ENCODE measurements at places on chromosomes 7 and 10.

DNA sequence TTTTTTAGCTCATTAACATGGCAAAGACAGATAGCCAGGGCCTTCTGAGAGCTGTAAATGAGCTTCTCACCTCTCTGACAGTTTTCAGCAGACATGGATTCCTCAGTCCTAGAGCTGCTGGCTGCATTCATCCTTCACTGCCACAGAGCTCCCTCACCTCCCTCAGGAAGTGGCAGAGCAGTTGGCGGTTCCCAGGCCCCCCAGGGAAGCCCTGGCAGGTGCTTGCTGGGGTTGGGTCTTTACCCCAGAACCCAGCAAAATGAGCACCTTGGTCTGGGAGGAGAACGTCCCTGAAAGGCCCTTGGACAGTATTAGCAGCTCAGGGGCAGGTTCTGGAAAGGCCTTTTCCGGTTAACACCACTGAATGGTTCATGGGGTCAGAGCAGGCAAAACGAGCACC lies 288.0 kb downstream of the PTPRN2 start:
- no peak for DNase-seq

GRCh38 chr7:152588350-152588749 lies 87.6 kb downstream of the XRCC2 start:
- DNase-seq, result no peak

DNA sequence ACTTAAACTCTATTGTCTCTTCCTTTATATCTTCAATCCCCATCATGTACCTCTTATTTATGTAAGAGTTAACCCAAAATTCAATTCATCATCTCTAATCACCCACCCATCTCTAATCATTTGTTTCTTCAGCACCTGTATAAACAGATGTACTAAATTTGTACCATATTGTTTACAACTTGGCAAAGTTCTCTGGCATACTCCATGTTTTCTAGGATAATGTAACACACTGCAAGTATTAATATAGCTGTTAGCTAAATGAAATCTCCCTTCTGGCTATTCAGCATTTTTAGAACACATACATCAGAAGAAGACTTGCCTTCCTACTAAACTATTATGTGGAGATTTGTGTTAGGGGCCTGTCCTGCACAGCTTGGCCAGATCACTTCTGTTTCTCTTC lies 33.1 kb downstream of the MALSU1 start:
- DNase-seq, result no peak

DNA sequence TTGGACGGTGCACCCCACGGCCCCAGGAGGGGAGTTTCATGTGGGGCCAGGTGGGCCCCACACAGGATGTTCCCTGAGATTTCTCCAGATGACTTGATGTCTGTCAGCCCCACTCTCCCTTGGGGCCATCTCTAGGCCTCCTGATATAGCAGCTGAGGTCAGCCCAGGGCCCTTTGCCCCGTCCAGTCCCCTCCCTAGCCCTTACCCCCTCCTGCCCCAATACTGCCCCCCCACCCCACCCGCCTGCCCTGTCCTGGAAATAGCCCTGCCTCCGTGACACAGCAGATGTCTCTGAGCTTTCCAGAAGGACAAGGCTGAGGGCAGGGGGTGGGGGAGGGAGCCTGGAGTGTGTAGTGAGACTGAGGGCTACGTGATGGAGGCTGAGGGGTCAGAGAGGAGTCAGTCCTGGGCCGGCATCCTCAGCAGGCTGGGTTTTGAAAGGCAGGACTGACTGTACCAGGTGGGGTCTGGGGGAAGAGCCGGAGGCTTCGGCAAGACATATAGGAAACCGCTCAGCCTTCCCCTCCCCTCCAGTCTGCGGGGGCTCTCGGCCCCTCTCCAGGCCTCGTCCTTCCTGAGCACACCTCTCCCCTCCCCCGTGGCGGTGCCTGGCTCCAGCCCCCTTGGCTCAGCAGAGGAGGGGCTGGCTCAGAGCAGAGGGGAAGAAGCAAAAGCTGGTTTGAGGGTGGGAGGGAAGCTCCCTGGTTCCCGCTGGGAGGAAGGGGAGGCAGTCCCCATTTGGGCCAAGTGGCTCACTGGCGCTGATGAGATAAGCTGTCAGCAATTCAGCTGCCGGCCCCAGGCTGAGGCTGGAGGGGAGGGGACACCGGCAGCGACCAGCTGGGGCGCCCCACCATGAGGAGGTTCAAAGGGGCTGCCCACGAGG lies 2.0 kb downstream of the FLNC start:
- DNase-seq, result no peak

DNA sequence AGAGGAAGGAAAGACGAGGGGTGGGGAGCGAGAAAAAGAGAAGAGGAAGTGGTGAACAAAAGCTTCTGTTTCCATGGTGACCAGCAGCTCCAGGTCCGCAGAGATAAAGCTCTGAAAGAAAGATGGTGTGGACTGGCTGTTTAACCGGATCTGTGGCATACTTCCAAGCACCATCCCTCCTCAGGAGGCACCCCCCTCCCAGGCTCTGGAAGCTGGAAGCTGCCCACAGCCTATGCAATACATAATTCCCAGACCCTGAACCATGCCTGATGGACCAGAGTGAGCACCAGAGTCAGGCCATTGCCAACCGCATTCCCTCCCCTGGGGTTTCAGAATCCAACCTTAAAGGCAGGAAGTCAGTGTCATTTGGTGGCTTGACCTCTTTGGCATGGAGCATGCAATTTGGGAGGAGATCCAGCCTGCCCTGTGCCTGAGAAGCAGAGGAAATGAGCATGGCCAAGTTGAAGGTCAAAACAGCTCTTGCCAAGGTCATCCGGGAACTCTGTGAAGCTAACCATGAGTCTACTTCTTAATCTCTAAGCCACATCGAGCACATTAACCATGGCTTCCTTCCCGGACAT lies 22.2 kb upstream of the CPXM2 start:
- no peak for DNase-seq

DNA sequence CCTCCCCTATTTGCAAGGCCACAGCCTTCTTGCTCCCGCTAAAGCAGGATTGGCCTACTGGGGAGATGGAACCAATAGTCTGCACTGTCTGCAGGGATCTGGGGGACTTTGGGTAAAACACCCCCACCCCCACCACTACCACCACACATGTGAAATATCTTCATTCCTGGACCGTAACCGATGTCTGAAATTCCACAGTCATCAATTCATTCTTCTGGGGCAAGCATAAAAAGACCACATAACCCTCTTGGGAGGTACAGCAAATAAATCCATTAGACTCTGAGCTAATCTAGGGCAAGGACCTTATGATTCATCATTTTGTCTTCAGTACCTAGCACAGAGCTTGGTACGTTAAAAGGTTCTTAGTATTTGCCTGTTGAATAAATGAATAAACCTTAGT lies 307.8 kb downstream of the GPAM start:
- DNase-seq, result no peak

- no peak for DNase-seq
These were observed 62.0 kb downstream of the PARP12 start for GRCh38 chr7:140000666-140001268.

DNA sequence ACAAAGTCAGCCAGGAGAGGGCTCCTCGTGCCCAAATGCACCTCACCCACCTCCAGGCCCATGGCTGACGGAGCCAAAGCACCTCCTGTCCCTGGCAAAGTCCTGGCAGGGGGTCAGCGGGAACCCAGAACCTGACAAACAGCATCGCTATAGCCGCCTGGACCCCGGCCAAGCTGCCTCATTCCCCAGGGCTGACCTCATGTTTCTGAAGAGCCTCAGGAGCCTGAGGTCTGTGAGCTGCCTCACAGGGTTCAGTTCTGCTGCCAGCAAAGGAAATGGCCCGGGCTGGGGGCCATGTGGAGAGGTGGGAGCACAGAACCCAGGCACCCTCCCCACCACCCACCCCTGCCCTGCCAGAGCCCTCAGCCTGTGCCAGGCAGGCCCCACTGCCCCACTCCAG lies 4.2 kb upstream of the NANOS1 start:
- DNase-seq, result no peak

DNA sequence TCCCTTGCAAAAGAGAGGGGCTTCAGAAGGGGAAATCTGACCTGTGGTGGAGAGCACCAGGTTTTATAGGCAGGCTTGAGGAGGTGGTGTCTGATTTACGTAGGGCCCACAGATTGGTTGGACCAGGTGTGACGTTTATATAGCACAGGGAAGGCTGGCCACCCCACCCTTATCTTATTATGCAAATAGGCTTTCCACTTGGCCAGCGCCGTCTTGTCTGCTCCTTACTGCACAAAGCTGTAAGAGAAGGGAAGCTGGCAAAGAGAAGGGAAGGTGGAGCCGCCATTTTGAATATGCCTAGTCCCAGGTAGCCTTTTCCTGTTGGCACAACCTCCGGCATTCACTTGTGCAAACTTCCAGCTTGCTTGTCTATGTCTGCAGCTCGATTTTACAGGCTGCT lies 221.4 kb downstream of the GATA3 start:
- DNase-seq, result no peak

GRCh38 chr7:74365322-74366022 lies 76.3 kb downstream of the CLIP2 start:
- no peak for DNase-seq

DNA sequence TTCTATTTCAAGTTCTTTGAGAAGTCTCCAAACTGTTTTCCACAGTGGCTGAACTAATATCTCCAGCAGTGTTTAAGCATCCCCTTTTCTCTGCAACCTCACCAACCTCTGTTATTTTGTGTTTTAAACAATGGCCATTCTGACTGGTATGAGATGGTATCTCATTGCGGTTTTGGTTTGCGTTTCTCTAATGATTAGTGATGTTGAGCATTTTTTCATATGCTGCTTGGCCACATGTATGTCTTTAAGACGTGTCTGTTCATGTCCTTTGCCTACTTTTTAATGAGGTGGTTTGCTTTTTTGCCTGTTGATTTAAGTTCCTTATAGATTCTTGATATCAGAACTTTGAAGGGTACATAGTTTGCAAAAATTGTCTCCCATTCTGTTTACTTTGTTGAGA lies 156.6 kb upstream of the IMMP2L start:
- DNase-seq, result no peak

DNA sequence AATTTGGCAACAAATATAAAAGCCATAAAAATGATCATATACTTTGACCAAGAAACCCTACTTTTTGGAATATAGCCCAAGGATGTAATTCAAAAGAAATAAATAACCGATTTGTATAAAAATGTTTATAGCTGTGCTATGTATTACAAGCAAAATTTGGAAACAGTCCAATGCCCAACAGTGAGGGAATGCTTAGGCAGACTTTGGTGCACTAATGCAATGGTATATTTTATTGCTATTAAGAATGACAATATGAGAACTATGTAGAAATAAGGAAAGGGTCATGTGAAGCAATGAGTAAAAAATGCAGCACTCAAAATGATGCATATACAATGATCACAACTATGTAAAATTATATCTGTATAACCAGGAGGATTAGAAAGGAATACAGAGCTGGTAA lies 273.8 kb upstream of the HPS1 start:
- DNase-seq, result no peak

DNA sequence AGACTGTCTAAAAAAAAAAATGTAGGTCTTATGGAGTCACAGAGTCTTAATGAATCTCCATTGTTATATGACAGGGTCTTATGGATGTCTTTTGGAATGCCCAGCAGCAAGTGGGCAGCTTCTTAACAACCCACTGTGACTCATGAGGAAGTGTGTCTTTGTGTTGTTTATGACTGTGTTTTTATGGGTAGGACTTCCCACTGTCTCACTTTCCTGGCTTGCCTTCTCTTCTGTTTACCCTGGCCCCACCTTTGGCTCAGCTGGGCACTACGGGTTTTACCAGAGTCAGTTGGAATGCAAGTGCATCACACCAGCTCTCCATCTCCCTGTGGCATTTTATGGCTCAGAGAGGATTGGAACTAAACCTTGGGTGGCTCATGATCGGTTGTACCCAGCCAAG lies 580.5 kb downstream of the AUTS2 start:
- DNase-seq, result no peak

GRCh38 chr10:79406683-79407422 lies 38.6 kb downstream of the ZCCHC24 start:
- DNase-seq, result no peak

DNA sequence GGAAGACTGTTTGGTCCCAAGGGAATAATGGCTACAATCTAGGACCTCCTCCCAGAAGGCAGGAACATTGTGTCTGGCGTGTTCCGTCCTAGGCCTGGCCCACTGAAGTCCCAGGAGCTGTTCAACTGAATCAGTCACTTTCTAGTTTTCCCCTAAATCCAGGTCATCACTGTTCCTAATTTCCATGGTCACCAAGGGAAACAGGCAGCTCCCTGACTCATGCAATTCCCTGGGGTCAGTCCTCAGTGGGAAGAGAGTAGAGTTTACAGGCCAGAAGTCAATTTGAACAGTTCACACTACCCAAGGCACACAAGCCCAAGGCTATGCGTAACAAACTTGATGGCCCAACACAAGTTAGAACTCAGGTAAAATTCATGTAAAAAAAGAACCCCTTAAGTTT lies 44.0 kb downstream of the CREB3L2 start:
- DNase-seq, result no peak

DNA sequence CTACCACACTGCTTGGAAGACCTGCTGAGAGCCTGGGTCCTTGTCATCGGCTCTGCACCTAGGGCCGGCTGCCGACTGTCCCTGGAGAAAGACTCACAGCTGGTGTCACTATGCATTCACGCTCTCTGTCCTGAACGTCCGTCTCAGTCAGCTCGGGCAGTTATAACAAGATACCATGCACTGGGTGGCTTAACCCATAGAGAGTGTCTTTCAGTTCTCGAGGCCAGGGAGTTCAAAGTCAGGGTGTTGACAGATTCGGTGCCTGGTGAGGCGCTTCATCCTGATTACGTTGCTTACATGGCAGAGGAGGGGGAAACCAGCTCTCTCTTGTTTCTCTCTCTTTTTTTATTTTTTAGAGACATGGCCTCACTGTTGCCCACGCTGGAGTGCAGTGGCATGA lies 91.1 kb downstream of the SPDYE5 start:
- no peak for DNase-seq

GRCh38 chr10:5666008-5666840 lies at the start of gene ASB13:
ASB13 (minus strand) TSS chr10:5666595; CDS start chr10:5666551, 44 bp downstream.
- DNase-seq, result peak; percentile 17

DNA sequence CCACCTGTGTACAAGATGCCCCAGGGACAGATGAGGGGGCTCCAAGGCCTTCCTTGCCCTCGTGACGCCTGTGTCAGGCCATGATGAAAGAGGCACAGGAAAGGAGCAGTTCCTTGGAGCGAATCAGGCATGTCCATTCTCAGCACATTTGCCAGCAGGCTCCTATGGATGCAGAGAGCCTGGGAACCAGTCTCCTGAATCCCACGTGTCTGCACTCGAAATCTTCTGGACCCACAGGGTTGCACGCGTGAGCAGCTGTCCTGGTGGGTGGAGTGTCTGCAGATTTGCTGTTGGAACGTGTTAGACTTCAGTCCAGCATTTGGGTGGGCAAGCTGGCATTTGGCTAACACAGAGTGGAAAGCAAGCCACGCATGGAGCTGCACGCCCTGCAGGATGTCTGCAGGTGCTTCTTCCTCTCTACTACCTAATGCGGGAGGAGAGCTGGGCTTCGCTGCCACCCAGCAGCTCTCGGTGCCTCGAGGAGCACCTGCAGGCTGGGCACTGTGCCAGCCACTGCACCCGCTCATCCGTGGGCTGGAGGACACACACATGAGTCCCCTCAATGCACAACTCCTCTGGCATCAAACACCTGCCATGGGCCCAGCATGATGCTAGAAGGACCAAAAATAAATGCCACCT lies 140.7 kb downstream of the PAXIP1 start:
- no peak for DNase-seq

- no peak for DNase-seq
These were observed 48.4 kb downstream of the NKX6-2 start for GRCh38 chr10:132737390-132738048.
